ENCODE measurements at places on chromosomes 12 and 14.

- DNase-seq: no peak
Measured at GRCh38 chr12:131362291-131363211, 348.3 kb upstream of the SFSWAP start.

GRCh38 chr12:94458877-94459727 lies 565 bp downstream of the CEP83 start:
- peak; percentile 20 for DNase-seq

DNA sequence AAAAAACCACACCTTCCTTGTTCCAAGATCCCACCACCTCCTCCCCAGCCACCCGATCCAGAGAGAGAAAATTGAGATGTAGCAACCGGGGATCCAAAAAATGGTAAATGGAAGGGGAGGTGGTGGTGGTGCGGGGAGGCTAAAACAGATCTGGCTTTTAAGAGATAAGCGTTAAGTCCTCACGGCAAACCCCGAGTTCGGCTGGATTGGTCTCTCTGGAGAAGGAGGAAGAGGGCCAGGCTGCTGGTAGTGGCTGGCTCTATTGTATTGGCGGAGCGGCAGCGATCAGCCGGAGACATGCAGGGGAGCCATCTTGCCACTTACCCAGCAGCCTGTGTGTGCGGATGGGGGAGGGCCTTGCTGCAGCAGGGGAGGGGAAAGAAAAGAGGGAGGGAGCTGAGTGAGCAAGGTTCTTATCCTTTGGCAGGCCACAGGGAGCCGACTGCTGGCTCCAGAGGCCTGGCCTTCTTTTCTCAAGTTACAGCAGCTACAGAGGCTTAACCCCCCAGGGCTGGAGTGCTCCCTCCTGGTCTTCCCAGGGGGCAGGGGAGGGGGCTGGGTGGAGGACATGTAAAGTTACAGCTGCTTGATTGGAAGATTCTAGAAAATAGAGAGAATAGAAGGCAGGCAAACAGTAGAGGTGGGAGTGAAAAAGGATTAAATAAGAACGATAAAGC lies 14.1 kb upstream of the CDH24 start:
- DNase-seq: peak; percentile 72

GRCh38 chr12:116508145-116509121 lies 50.7 kb upstream of the MAP1LC3B2 start:
- no peak for DNase-seq

GRCh38 chr14:73771848-73772638 lies 57.9 kb upstream of the PNMA1 start:
- peak; percentile 62 for DNase-seq

GRCh38 chr12:92234533-92234932 lies 88.9 kb upstream of the BTG1 start:
- no peak for DNase-seq

GRCh38 chr12:102781117-102781516 lies 135.9 kb downstream of the PAH start:
- no peak for DNase-seq

DNA sequence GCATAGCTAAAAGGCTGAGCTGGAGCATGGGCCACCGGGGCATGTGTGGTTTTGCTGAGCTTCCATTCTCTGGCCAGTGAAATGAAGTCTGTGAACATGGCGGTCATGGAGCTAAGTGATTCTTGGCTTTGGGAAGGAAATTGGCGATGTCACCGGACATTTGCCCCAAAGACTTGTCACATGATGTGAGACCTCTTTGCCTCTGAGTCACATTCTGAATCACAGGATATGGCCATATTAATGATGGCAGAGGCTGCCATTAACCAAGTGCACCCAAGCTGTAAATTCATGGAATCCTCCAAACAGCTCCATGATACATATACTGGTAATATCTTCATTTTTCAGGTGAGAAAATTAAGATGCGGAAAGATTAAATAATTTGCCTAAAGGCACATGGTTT lies 27.4 kb upstream of the BATF start:
- DNase-seq: no peak

GRCh38 chr12:115251727-115252126 lies 567.8 kb upstream of the TBX3 start:
- no peak for DNase-seq

DNA sequence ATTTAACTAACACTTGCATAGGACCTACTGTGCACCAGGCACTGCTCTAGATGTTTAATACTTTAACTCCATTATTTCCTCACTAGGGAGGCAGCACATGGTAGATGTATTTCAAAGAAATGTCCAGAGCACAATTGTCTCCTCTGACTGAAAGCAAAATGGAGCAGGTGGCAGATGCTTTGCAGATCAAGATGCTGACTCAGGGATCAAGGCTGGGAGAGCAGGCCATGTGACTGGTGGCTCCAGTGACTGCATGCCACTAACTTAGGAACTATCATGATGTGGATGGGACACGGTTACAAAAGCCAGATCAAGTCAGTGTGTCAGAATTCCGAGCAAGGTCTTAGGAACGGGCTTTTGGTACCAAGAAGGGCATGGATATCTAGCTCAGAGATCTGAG lies 28.2 kb downstream of the SERPINA11 start:
- no peak for DNase-seq

DNA sequence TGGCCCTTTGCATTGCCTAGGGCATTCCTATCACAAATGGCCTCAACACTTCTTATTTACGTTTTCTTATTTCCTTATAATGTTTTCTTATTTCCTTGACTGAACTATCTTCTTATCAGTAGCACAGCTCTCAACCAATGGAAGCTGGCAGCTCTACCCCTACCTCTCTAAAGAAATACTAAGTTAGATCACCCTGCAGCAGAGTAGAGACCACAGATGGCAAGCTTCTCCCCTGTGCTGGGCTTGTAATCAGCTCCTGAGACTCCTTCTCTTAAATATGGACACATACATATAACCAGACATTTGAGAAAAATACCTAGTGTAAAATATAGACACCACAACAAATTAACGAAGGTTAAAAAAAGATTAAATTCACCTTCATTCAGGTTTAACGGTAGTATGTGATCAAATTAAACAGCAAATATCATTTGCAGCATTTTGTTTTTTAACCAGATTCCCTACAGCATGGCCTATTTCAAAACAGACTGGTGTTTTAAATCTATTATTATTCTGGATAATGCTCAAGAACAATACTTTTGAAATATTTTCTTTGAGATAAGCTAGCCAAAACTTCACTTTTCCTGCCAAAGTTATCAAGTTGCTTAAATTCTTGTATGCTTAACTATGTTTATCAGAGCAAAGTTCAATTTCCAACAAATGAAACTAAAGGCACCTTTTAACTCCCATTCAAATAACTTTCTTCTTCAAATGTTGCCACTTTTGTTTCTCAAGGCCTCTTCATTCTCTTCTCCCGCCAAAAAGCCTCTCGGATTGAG lies 54.3 kb downstream of the SLC41A2 start:
- no peak for DNase-seq

DNA sequence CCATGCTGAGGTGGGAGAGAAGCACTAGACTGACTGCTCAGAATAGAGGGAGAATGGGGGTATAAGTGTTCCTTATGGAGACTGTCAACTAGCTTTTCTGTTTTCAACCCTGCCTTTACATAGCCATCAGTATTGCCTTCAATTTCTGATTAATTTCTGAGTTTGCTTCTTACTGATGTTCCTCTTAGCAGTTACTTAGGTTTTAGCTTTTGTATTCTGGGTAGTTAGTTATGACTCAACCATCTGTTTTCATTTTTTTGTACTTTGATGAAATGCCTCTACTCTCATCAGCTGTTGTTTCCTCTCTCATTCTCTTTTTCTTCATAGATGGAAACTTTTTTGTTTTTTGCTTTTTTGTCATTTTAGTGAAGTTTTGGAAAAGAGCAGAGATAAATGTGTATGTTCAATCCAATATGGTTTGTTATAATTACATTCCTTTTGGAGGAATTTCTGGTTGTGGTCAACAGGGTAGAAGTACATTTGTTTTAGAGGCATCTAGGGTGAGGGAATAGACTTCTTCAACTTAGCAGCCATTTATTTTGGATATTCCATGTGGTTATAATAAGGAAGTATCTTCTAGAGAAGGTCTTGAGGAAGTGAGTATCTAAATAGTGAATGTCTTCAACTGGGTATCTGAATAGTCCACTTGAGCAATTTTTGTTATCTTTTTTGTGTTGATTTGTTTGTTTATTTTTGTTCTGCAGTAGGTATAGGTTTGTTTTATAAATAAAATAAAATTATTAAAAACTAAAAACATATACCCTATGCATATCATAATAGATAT lies 29.6 kb downstream of the PMCH start:
- DNase-seq: no peak

- no peak for DNase-seq
Measured at GRCh38 chr12:23055004-23055403, 430.0 kb downstream of the ETNK1 start.

GRCh38 chr12:7460375-7461259 lies 16.7 kb upstream of the CD163L1 start:
- peak; percentile 29 for DNase-seq

- no peak for DNase-seq
Measured at GRCh38 chr12:69039911-69040310, 106.9 kb upstream of the CPM start.

- DNase-seq: no peak
Measured at GRCh38 chr12:100017056-100017455, 32.3 kb upstream of the ANKS1B start.

- DNase-seq: peak; percentile 69
Measured at GRCh38 chr14:75566321-75566720, 12.1 kb upstream of the FLVCR2 start.

- DNase-seq: no peak
Measured at GRCh38 chr12:42865282-42865681, 275.7 kb upstream of the PRICKLE1 start.

GRCh38 chr14:67133595-67134441 lies 55.4 kb upstream of the GARIN2 start:
- no peak for DNase-seq

DNA sequence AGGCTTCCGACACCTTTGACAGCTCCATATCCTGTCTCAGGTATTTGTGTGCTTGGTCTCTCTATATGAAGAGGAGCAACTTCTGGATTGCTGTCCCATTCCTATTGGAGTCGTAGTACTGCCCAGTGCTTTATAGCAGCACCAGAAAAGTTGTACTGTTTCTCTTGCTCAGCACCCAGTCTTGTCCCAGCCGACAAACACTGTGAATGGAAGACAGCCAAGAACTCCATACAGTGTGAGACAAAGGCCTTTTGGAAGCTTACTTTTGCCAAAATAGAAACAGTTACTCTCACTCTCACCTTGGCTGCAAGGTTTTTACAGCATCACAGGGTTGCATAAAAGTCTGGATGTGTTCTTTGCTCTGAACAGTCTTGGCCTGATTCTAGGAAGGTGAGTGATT lies 105.3 kb downstream of the TGFB3 start:
- DNase-seq: no peak
